Hindlimb muscle (tissue), 1 donor: ENCODE measurements at places on chromosomes 3 and 15.

DNA sequence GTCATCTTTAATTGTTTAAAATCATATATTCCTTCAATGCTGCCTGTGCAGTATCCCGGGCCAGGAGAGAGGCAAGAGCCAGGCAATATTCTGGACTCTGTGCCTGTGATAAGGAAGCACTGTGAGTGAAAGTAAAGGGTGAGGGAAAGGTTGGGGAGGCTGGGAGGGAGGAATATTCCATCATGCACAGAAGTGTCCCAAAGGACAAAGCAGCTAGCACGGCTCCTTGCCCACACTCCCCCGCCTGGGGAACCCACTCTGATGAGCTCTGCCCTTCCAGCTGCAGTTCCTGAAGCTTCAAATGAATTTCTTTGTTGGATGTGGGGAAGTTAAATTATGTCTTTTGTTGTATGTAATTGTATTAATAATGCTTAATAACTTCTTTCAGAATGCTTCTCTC is 1.5 kb upstream of the PRICKLE2 start:
- no peak for DNase-seq

- DNase-seq, result no peak
These were observed 569.2 kb downstream of the ZBBX start for GRCh38 chr3:166810741-166811445.

- DNase-seq, result no peak
These were observed 28.1 kb downstream of the CCNL1 start for GRCh38 chr3:157131861-157132260.

- DNase-seq, result no peak
These were observed 136.6 kb upstream of the FHIT start for GRCh38 chr3:61387817-61388216.

DNA sequence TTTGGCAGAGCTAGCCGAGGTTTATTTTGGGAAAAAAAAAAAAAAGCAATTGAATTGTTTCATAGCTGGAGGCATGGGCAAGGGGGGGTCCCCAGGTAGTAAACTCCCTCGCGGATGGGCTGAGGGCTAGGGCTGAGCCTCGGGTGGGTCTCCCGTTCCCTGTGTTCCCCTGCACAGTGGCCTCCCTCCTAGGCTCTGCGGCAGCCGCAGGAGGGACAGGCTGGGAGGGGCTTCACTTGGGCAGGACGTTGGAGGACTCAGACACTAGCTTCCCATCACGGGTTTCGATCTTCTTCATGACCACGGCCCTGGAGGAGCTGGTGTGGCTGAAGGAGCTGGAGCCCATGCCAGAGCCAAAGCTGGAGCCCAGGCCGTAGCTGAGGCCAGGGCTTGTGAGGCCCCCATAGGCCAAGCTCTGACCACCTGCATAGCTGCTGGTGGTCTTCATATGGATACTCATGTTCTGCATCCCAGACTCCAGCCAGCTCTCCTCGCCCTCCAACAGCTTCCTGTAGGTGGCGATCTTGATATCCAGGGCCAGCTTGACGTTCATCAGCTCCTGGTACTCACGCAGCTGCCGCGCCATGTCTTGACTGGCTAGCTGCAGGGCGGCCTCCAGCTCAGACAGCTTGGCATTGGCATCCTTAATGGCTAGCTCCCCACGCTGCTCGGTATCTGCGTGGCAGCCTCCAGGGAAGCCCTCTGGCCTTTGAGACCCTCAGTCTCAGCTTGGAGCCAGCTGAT is 64.0 kb upstream of the CDAN1 start:
- DNase-seq, result no peak

GRCh38 chr3:46902188-46902631 is 24.7 kb downstream of the PTH1R start:
- DNase-seq, result no peak

- DNase-seq, result peak; percentile 91
These were observed at the start of gene PIAS1 for GRCh38 chr15:68053701-68054627. Gene PIAS1, plus strand, starts transcription at chr15:68054315. Its CDS starts 12 bp downstream, at chr15:68054327.

DNA sequence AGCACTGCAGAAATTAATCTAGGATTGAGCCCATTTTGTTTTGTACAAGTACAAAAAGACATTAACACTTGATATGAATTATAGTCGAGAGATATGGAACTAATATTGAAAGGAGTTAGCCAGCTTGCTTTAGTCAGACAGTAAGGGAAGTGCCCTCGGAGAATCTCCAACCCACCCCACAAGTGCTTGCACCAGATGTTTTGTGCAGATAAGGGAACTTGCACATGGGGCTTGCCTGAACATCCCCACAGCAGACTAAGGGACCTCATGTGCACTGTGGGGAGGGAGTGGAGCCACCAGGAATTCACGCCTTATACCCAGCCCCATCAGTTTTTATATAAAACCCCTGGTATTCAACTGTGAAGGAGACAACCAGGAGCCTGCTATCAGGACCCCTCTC is 122.3 kb downstream of the EFHB start:
- DNase-seq, result no peak

GRCh38 chr3:121979734-121980449 is 42.2 kb downstream of the ILDR1 start:
- DNase-seq, result no peak
